H54 (cell line): ENCODE measurements at places on chromosomes 5 and 9.

DNA sequence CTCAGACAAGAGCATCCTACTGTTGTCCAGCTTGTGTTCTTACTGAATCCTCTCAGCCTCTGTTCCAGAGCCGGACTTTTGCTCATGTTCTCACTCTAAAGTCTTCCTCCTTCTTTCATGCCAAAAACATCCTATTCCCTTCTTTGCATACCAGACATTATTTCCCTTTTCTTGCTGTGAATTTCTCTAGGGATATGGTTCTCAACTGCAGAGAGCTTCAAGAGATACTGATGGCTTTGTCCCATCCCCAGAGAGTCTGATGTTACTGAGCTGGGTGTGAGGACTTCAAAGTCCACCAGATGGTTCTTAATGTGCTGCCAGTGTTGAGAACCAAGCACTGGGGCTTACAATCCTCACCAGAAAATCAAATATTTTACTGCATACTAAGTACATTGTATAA lies 98.6 kb upstream of the FER start:
- no peak for DNase-seq

GRCh38 chr9:135307300-135307699 lies 172.3 kb upstream of the PPP1R26 start:
- DNase-seq = no peak

GRCh38 chr9:124758061-124758460 lies 13.1 kb downstream of the NR6A1 start:
- no peak for DNase-seq

- DNase-seq = no peak
Observed at GRCh38 chr5:180284149-180284548, 7.7 kb downstream of the MAPK9 start.

GRCh38 chr5:6840136-6840793 lies 127.0 kb downstream of the TENT4A start:
- no peak for DNase-seq

DNA sequence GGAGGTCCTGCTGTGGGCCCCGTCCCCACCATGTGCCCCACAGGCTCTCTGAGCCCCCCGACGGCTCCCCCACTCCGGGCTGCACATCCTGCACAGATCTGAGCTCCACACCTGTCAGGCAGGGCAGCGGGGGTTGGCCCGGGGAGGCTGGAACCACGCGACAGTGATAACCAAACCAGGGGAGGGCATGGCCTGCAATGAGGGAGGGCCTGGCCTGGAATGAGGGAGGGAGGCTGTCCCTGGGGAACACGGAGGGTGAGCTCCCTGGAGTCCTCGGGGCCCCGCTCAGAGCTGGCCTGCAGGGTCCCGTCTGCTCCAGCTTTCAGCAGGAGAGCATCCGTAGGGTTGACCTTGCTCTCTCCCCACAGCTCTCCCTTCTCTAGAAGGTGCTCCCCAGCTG lies 30.5 kb downstream of the SLC9A3 start:
- DNase-seq = no peak

DNA sequence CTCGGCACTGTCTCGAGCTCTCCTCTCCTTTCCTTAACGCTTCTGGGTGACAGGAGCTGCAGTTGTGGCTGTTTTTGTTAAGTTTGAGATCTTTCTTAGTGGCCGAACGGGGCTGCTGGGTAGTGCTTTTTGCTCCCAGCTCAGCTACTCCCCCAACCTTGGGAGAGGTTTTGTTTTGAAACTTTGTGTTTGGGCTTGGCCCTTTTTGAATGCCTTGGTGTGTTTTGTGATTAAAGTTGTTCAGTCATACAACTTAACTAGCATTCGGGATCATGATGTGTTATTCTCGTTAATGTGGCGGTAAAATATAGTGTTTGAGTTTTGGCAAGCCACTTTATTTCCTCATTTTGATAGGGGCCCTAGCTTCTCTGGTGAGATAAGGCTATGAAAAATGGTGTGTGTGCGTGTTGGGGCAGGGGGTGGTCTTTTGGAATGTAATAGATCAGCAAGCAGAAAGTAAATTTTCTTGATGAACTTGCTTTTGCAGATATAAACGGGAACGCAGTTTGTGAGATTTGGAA lies 1.1 kb downstream of the KDM3B start:
- DNase-seq = no peak

DNA sequence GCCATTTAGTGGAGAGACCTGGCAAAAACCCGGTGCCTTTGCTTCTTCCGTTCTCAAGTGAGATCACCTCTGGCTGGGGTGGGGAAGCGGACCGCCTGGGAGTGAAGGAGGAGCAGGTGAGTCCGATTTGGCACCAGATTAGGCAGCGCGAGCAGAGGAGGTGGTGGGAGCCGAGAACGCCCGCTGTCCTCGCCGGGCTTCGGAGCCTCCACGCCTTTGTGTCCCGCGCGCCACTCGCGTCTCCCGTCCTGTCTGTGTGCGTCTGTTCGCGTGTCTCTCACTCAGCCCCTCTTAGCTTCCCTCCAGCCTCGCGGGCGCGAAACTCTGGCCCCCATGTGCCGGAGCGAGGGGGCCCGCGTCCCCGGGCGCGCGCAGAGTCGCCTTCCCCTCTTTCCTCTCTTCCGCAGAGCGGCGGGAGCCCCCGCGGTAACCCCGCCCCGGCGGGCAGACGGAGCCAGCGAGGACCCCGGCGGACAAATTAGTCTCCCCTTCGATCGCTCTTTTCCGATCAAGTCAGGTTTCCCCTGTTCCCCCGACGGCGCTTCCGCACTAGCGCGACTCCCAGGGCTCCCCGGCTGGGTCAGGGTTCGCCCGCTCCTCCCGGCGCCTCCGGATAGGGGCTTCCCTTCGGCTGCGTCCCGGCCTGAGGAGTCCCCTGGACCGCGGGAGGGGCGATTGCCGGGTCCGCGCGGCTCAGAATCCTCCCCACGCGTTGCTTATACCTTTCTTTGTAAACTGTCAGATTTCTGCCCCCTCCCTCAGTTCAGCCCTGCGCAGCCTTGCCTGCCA lies 7.1 kb downstream of the POU4F3 start:
- no peak for DNase-seq

DNA sequence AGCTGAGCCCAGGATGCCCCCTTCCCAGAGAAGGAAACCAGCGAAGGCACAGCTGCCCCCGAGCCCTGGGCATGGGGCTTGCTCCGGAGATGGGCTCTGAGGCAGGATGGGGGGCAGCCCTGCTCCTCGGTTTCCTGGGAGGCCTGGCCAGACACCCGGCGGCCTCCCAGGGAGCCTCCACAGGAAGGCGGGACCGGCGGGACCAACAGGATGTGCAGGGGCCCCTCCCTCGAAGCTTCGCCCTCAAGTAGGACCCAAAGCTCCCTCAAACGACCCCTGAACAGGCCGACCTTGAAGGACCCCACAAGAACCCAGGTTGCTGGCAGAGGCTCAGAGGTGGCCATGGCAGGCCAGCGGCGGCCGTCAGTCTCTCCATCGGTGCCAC lies 11.7 kb downstream of the EXD3 start:
- DNase-seq = peak; percentile 70

- DNase-seq = peak; percentile 63
Observed at GRCh38 chr9:76704593-76705204, 59.5 kb upstream of the PCA3 start.

DNA sequence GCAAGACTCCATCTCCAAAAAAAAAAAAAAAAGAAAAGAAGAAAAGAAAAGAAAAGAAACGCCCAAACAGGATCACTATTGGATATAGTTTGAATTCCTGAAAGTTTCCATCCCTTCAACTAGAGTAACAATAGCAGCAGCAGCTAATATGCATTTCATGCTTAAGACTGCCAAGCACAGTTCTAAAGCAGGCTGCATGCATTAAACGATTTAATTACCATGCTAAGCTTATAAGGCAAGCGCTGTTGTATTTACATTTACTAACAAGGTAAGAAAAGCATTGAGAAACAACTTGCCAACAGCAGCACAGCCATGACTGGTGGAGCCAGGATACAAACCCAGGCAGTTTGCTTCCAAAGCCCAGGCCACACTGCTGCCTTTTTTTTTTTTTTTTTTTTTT lies 13.0 kb downstream of the TBC1D2 start:
- no peak for DNase-seq

DNA sequence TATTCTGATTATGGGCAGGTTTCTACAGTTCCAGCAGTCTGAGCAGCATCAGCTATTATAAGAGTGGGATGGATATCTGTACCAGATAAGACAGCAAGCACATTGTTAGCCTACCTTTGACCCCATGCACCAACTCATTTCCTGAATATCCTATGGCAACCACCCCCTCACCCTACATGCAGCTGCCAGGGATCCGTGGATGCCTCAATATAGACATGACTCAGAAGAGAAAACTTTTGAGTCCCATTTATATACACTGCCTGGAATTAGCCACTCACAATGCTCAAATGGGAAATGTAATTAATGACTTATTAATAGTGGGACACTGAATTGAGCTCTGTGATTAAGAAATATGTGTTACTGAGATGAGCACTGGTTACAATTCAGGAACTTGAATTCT lies 124.4 kb downstream of the SSBP2 start:
- peak; percentile 26 for DNase-seq

GRCh38 chr5:61504143-61504770 lies 172.2 kb downstream of the ZSWIM6 start:
- no peak for DNase-seq

GRCh38 chr9:13027879-13028278 lies 251.6 kb downstream of the MPDZ start:
- no peak for DNase-seq

DNA sequence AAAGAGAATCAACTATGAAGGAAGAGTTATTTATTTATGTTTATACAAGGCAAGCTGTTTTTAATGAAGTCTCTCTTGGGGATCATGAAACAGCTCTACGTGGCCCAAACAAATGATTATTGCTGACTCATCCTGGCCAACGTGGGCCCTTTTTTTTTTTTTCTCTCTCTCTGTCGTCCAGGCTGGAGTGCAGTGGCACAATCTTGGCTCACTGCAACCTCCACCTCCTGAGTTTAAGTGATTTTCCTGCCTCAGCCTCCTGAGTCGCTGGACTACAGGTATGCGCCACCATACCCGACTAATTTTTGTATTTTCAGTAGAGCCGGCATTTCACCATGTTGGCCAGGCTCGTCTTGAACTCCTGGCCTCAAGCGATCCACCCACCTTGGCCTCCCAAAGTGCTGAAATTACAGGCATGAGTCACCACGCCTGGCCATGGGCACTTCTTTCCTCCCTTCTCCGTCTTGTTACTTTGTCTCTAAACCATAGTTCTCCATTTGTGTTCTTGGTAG lies 98.3 kb downstream of the BASP1 start:
- DNase-seq = no peak

GRCh38 chr9:19690128-19690527 lies 98.7 kb downstream of the SLC24A2 start:
- no peak for DNase-seq

DNA sequence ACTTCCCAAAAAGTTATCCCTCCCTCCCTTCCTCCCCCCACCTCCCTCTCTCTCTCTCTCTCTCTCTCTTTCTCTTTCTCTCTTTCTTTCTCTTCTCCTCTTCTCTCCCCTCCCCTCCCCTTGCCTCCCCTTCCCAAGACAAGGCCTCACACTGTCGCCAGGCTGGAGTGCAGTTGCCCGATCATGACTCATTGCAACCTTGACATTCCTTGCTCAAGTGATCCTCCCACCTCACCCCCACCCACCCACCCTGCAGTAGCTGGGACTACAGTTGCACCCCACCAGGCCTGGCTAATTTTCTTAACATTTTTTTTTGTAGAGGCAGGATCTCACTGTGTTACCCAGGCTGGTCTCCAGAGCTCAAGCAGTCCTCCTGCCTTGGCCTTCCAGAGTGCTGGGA lies 32.8 kb downstream of the VPS13A start:
- no peak for DNase-seq

GRCh38 chr5:40395251-40395650 lies 284.5 kb upstream of the PTGER4 start:
- no peak for DNase-seq

- no peak for DNase-seq
Observed at GRCh38 chr5:151557951-151558350, 33.2 kb downstream of the FAT2 start.

GRCh38 chr5:1657161-1657741 lies 133.5 kb upstream of the LPCAT1 start:
- DNase-seq = no peak

GRCh38 chr5:38583500-38583899 lies 27.1 kb upstream of the LIFR start:
- no peak for DNase-seq

DNA sequence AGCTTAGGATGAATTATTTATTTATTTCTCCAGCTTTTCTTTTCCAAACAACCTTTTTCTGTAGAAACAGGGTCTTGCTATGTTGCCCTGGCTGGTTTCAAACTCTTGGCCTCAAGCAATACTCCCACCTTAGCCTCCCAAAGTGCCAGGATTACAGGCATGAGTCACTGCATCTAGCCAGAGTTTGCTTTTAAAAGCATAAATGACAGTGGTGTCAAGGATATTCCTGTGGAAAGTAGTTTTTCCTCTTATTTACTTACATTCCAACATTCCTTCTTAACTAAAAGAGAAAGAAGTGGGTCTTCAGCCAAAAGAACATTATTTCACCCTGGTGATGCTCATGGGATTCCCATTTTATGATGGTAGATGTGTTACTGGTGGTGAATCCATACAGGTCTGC lies 62.4 kb downstream of the GRIA1 start:
- no peak for DNase-seq

DNA sequence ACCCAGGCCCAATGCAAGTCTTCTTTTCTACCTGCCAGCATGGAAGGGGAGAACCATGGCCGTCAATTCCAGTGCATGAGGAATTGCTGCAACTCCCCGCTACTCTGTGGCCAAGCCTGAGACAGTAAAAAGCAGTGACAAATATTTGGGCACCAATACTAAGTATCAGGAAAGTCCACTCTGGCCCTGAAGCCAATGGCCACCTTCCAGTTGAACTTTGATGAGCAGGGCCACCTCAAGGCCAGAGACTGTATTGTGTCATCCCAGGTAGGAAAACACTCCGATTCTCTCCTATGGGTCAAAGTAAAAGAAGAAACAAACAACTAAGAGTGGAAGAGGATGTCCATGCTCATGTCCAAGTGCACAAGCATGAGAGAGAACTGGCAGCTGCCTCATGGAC lies 27.1 kb downstream of the RETREG1 start:
- DNase-seq = no peak

GRCh38 chr9:133423216-133423615 lies 1.0 kb downstream of the ADAMTS13 start:
- no peak for DNase-seq

DNA sequence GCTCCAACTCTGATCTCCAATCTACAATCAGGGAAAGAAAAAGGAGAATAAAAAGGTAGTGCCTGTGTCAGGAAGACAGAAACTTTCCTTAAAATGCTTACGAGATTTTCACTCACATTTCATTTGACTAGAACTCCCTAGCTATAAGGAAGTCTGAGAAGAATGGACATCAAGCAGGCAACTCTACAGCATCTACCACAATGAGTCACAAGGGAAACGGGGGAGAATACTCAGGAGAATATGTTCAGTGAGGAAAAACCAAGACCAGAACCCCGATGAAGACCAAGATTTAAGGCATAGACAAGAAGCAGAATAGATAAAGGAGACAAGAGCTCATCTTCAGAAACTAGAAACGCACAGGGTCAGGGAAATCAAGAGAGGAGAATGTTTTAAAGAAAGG lies 9.0 kb upstream of the SETD9 start:
- no peak for DNase-seq

DNA sequence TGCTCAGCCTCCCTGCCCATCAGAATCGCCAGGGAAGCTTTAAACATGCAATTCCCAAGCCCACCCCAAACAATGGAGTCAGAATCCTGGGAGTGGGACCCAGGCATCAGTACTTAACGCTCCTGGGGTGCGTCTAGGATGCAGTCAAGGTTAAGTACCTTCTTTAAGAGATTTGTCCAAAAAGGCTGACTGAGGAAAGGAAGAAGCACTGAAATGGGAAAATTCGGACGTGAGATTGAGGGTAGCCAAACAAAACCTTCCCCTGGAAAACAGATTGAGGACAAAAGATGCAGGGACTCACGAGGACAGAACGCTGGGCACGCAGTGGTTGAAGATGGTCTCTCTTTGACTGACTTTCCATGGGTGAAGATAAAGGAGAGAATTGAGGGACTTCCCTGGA lies 143.5 kb downstream of the MTX3 start:
- no peak for DNase-seq
